T-cell (primary cell): ENCODE measurements at places on chromosomes 7 and 10.

DNA sequence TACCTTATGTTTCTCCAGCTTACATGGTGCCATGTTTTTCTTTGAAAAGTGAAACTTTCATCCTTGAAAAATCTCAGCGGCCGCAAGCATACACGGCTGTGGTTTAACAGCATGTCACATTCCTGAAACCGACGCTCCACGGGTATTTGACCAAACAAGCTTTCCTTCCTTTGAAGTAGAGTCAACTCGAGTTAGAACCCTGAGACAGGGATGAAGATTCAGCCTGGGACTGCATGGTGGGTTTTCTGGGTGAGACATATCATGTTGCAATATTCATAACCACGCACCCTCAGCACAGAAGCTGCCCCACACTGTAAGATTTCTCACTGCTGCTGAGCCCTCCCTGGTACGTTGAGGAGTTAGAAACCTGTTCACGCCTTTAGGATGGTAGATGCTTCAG is 8.1 kb downstream of the CYP26A1 start:
- DNase-seq, result no peak

- DNase-seq, result no peak
Measured at GRCh38 chr10:110615057-110615747, 28.9 kb upstream of the RBM20 start.

DNA sequence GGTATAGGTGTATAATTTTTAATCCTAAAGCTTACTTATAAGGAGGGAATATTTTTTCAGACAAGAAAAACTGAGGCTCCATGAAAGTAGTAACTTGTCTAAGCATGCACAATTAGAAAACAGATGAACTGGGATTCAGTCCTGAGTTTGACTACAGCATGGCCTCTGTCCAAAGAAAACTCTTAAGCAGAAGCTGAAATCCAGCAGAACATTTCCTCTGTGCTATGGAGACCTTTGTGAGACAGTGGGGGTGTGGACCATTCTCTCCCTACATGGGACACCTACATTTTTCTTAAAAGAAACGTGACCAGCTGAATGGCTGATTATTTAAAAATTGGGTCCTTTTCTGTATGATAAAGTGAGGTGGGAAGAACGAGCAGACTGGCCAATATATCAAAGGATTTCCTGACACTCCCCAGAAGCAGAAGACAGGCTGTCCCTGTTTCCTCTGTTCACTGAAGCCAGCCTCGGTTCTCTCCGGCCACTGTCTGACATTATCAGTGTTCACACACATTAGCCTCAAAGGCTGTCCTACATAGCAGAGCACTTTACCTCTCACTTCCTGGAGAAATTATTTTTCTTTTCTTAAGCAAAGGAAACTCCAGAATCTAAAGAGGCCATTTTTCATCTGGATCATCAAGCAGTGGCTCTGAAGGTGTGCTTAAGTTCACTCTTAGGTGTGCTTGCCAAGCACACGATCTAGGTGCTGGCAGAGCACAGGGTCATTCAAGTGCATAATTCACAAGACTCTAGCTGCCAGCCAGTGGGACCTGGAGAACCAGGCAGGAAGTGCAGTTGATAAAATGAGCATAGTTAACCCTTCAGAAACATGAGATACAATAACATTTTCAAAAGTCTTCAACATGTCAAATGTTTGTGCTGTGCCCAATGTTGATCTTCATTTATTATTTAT is 40.4 kb upstream of the KIAA1217 start:
- DNase-seq, result no peak

- no peak for DNase-seq
Measured at GRCh38 chr7:79459381-79459780, 5.9 kb upstream of the MAGI2 start.

GRCh38 chr10:73962386-73962785 is 35.5 kb upstream of the VCL start:
- no peak for DNase-seq

GRCh38 chr10:48454302-48455054 is 148.0 kb downstream of the MAPK8 start:
- DNase-seq, result no peak

GRCh38 chr10:14020037-14020664 is 310.6 kb downstream of the FRMD4A start:
- DNase-seq, result no peak

- DNase-seq, result no peak
Measured at GRCh38 chr7:154931906-154932305, 71.0 kb downstream of the PAXIP1 start.

DNA sequence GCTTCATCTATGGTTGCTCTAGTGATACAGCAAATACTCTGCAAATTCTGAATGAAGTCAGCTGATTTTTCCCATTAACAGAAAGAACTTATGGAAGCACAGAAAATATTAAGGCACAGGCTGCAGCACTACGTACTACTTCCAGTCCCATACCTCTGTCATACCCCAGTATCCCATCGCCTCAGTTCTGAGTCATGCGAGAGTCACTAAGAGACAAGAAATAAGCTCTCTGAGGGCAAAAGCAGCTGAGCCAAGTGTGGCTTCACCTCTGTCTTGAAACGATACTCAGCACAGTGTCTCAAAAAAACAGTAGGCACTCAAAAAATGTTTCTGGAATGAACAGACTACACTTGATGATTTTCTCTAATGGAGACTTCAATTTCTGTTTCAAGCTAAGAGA is 48.2 kb downstream of the EZH2 start:
- DNase-seq, result no peak

GRCh38 chr10:94146313-94146712 is 152.6 kb downstream of the PLCE1 start:
- no peak for DNase-seq

DNA sequence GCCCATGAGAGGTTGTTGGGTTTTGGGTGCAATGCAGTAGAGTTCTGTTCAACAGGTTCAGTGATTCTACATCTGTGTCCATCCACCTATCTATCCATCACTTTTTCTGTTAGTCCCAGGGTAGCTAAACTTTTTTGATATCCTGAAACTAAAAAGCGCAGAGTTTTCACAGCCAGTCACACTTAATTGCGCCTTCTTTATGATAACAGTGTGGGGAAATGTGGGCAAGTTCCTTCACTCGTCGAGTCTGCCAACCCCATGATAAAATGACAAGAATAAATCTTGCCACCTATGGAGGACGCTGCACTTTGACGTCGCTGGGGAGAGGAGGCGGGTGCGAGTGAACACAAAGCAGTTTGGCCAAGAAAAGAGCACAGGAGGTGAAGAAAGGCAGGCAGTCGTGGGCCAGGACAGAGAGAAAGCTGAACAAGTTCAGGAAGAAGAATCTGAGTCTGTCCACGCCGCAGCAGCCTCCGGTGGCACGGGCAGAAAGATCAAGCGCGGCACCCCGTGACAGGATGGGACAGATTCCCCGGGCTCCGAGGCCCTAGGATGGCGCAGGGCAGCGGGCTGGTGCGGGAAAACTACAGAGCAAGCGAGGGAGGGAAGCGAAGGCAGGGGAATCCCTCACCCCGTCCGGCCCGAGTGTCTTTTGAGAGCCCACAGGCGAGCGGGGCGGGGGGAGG is 9.2 kb downstream of the SP8 start:
- no peak for DNase-seq

DNA sequence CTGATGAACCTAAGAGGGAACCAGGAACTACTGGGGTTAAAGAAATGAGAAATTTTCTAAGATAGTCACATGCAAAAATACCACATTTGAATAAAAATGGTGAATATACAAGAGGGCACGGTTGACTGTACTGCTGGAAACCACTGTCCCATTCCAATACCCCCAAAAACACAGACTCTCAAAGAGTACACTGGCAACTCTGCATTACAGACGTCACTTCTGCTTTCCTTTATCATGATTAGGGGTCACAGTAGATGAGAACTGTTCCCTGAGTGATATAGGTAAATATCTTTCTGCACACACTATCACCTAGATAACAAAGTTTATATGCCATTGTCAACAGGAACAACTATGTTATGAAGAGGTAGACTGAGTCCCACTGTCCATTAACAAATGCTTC is 69.5 kb downstream of the RAPGEF5 start:
- no peak for DNase-seq

GRCh38 chr7:114819616-114820362 is 102.1 kb upstream of the MDFIC start:
- no peak for DNase-seq

- DNase-seq, result no peak
Measured at GRCh38 chr7:31114593-31115343, 62.7 kb downstream of the ADCYAP1R1 start.

- no peak for DNase-seq
Measured at GRCh38 chr7:47039089-47039648, 542.7 kb downstream of the TNS3 start.

- DNase-seq, result no peak
Measured at GRCh38 chr10:60611291-60611747, 167.0 kb upstream of the CDK1 start.

DNA sequence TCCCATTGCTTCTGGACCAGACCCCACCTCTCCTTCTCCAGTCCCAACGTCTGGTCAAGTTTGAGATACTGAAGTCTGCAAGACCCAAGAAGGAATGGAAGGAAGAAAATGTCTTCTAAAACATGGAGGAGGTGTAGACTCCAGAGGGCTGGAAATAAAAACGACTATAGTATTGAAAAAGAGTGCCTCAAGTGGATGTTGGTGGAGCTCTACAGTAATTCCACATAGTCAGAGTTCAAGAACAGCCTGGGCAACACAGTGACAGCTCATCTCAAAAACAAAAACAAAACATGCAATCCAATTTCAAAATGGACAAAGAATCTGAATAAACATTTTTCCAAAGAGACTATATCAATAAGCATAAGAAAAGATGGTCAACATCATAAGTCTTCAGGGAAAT is 2.3 kb upstream of the PCGF6 start:
- no peak for DNase-seq

DNA sequence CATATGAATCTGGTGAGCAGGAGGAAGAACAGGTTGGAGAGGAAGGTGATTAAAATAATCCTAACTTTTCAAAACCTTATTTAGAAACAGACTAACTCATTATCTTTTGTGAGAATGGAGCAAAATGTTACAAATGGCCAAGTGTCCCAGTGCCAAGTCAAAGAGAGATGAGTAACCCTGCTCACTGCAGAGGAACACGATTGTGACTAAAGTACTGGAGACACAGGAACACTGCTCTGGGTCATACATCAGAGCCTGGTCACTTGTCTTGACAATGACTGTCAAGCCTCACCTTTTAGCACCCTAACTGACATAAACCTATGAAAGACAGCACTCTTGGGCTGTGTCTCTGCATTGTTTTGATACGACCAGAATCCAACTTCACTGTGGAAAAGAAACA is 108.8 kb downstream of the SGMS1 start:
- no peak for DNase-seq

- DNase-seq, result no peak
Measured at GRCh38 chr10:62083412-62084267, 182.1 kb downstream of the ARID5B start.

DNA sequence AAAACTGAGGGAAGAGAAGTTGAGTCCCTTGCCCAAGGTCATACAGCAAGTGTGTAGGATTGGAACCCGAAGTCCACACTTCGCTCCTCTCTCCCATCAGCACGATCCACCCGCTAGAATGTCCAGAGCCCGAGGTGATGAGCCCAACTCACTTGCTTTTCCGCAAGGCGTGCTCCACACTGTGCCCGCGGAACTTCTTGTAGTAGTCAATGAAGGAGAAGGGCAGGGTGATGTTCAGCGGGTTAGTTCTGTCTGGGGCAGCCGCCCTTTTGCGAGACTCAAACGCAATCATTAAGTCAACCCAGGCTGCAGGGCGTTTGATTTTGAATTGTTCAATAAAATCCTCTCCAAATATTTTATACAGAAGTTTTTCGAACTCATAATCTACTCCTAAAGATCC is 58.6 kb downstream of the PNLIPRP2 start:
- no peak for DNase-seq

DNA sequence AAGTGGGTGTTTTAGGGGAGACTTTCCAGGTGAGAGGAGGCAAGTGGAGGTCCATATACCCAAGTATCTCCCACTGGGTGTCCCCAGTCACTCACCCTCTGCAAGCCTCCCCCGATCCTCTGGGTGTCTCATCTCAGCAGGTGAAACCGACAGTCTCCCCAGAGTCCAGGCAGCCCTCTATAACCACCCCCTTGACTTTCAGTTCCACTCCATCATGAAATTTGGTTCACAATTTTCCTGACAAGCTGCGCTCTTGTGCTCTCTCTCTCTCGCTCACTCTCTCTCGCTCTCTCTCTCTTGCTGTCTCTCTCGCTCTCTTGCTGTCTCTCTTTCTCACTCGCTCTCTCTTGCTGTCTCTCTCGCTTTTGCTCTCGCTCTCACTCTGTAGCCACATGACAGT is 8.1 kb upstream of the RABGEF1 start:
- DNase-seq, result no peak

DNA sequence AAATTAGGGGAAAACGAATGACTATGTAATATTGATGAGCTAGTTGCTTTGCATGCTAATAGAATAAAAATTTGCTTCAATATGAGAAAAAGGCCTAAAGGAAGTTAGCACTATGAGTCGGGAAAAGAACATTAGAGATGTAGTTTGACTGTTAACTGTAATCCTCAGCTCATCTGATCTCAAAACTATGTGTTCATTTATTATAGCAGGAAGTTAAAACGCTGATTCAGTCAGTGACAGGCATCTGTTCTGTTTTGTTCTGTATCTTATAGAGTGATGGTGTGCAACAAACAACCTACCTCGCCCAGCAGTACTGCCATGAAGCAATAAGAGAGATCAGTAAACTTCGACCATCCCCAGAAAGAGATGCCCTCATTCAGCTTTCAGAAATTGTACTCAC is 48.6 kb downstream of the PDSS1 start:
- no peak for DNase-seq

DNA sequence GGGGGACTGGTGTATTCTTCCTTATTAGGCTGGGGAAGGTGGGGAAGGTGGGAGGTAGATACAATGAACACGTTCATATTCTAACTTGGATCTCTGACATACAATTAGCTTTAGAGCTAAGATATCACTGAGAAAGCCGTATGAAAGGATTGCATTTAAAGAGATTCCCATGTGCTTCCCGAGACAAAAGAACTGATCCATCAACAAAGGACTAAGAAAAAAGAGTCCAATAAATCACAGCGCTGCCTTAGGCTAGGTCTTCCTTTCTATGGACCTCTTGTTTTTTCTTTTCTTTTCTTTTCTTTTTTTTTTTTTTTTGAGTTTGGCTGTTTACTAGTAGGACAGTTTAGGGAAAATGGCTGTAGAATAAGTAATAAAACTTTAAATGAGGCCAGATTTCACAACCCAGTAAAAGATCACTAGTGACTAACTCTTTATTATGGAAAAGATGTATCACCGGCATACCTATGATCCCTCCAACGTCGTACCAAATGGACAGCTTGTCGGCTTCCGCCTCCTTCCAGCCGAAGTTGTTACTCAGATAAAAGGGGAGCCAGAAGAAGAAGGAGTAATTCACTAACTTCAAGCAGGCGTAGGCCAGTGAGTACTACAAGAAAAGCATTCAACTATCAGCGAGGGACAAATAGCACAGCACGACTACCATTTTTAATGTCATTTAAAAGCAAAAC is 50.0 kb downstream of the SLC37A3 start:
- no peak for DNase-seq
